ENCODE measurements at places on chromosomes 12 and 14.

GRCh38 chr14:24831677-24832076 is 197.7 kb upstream of the GZMB start:
- no peak for DNase-seq

GRCh38 chr12:9039397-9039977 is 50.1 kb downstream of the KLRG1 start:
- peak; percentile 79 for DNase-seq

- no peak for DNase-seq
These were observed 59.3 kb upstream of the VASH1 start for GRCh38 chr14:76701981-76702380.

DNA sequence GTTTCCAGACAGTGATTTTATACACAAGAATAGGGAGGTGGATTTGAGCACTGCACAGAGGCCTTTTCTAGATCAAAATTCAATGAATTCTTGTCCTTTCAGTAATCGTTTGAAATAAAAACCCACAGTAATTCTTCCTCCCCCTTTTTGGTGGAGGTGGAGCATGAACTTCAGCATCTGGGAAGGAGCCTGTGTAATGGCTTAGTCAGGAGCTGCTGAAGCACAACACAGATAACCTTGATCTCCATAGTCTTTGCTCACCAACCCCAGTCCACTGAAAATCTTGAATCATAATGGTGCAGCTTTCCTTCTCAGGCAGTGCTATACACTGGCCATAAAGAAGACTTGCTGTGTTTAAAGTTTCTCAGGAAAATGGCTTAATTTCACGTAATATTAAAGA is 6.4 kb upstream of the TBPL2 start:
- DNase-seq, result no peak

- no peak for DNase-seq
These were observed 38.7 kb downstream of the STX2 start for GRCh38 chr12:130800312-130800711.

DNA sequence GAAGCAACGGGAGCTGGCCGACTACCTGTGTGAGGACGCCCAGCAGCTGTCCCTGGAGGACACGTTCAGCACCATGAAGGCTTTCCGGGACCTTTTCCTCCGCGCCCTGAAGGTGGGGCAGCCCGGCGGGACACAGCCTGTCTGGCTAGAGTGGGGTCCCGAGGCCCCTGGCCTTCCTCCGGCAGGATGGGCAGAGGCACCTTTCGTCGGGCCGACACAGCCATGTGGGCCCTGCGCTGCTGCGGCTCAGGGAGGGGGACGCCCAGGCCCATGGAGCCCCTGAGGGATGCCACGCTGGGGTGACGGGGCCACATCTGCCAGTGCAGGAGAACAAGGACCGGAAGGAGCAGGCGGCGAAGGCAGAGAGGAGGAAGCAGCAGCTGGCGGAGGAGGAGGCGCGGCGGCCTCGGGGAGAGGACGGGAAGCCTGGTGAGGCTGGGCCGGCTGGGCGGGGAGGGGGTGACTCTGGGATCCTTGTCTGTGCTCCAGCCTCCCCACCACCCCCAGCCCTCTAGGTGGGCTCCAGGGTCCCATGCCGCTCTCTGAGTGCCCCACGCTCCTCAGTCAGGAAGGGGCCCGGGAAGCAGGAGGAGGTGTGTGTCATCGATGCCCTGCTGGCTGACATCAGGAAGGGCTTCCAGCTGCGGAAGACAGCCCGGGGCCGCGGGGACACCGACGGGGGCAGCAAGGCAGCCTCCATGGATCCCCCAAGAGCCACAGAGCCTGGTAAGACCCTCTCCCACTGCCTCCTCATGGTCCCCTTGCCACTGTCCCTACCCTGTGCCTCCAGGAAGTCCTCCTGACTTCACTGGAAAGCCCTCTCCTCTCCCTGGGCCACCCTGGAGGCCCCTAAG is 10.9 kb upstream of the ADSS1 start:
- DNase-seq, result no peak

DNA sequence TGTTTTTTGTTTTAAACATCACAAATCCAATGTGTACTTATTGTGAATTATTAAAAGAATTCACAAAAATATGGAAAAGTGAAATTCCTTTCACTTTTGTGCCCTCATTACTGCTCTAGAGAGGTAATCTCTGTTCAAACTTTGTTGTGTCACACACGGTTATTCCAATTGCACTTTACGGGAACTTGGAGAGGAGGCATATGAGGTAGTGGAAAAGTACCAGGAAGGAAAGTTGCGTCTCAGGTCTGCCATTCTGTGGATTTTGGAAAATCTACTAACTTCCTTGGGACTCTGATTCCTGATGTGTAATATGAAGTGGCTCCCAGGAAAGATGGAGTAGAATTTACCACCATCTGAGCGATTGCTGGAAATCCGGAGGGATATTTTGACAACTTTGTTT is 90.9 kb upstream of the DCN start:
- no peak for DNase-seq

- no peak for DNase-seq
These were observed 28.6 kb downstream of the SLC35F4 start for GRCh38 chr14:57837267-57837666.

GRCh38 chr14:95300002-95300696 is 19.6 kb downstream of the CLMN start:
- no peak for DNase-seq

- DNase-seq, result no peak
These were observed 11.7 kb upstream of the SLC17A8 start for GRCh38 chr12:100345020-100345767.

GRCh38 chr12:7892186-7892980 is 19.7 kb upstream of the SLC2A14 start:
- DNase-seq, result no peak

DNA sequence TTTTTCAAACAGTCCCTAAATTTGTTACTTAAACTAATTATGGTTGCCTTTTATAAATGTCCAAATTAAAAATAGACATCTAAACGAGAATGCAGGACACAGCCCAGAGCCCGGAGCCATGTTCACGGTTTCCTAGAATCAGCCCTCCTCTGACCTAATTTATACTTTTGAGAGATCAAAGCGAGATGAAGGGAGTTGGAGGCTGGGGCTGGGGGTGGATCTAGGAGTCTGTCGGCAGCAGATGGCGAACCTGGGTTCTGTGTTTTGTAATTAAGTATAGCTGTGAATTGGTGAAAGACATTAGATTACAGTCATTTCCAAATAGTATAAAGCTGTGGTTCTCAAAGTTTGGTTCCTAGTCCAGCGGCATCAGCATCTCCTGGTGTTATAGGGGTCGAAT is 210.1 kb downstream of the SLC41A2 start:
- DNase-seq, result no peak

DNA sequence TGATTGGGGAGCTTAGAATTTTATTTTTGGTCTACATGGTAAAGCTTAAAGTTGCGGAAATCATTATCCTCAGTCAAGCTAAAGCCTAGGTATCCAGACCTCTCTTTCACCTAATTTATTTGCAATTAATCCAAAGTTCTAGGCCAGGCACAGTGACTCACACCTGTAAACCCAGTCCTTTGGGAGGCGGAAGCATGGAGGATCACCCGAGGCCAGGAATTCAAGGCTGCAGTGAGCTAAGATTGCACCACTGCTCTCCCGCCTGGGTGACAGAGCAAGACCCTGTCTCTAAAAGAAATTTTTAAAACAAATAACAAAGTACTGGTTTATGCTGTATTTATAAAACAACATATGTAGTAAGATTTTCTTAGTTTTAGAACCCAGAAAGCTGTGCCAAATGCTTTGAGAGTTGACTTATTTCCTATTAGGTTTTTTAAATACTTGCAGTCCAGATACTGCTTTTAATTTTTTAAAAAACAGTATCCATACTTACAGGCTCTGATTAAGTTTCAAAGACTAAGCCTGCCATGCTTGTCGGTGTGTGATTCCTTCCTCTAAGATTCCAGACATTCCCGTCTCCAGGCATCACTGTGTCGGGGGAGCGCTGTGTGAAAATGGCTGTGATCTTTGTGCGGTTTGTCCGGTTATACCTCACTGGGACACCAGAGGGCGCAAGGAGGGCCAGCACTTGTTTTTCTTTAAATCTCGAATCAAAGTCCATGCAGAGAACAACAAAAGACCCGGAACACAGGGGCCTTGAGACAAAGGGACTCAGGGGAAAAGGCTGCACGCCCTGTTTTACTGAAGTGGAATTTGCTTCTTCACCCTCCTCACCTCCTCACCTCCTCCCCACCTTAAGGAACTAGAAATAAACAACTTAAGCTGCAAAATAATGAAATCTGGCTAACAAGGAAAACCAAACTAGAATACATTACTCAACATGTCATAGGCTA is 24.6 kb upstream of the TMPO start:
- peak; percentile 86 for DNase-seq

- DNase-seq, result peak; percentile 50
These were observed 9.3 kb downstream of the CCDC196 start for GRCh38 chr14:66495218-66496098.

DNA sequence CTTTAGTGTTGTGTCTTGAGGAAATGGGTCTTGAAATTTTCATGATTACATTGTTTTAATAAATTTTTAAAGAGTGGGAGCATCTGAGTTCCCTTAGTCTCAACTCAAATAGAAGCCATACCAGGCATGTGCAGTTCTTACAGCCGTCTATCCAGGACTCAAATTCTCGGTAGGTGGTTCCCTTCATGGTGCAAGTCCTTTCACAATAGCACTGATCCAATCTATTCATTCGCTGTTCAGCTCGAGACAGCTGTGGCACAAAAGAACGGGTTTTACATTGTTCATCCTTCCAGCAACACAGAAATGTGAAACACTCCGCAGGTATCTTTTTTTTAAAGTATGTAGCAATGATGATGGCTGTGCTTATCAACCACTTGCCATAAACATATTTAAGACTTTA is 100.2 kb downstream of the NELL2 start:
- no peak for DNase-seq

DNA sequence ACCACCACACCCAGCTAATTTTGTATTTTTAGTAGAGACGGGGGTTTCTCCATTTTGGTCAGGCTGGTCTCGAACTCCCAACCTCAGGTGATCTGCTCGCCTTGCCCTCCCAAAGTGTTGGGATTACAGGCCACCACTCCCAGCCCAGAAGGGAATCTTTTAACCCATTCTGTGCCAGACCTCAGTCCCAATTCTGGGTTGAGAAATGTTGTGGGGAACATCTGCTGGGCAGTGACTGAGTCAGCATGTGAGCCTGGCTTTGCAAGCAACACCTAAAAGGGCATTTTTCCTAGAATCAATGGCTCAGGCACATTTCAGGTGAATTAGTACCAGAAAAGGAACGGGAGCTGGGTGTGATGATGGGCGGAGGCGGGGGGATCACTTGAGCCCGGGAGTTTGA is 7.6 kb upstream of the SPATS2 start:
- DNase-seq, result no peak

- DNase-seq, result peak; percentile 73
These were observed 32.6 kb upstream of the HIF1A start for GRCh38 chr14:61662437-61663311.

- DNase-seq, result no peak
These were observed 51.0 kb downstream of the VWF start for GRCh38 chr12:6073426-6073825.

GRCh38 chr12:104358353-104359003 is 54.9 kb downstream of the EID3 start:
- DNase-seq, result peak; percentile 77

DNA sequence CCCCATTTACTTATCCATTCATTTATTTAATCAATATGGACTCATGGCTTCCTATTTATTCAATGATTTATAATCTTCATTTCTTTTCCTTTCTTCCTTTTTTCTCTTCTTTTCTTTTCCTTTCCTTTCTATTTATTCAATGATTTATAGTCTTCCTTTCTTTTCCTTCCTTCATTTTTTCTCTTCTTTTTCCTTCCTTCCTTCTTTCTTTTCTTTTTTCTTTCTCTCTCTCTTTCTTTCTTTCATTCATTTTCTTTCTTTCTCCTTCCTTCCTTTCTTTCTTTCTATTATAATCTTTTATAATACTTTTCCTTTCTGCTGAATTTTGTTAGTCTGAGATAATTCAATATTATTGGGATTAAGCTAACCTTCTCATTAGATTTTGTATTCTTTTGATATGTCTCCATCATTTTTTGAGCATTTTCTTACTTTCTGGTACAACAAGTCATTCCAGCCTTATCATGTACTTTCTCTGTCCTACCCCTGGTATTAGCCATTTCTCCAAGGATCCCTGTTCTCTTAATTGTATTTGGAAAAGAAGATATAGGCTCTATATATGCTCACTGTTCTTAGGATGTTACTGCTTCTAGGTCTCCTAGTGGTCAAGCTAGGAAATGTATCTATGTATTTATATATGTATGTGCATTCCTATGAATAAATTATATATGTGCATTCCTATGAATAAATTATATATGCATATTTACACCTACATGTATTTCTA is 12.1 kb downstream of the LACRT start:
- DNase-seq, result no peak

DNA sequence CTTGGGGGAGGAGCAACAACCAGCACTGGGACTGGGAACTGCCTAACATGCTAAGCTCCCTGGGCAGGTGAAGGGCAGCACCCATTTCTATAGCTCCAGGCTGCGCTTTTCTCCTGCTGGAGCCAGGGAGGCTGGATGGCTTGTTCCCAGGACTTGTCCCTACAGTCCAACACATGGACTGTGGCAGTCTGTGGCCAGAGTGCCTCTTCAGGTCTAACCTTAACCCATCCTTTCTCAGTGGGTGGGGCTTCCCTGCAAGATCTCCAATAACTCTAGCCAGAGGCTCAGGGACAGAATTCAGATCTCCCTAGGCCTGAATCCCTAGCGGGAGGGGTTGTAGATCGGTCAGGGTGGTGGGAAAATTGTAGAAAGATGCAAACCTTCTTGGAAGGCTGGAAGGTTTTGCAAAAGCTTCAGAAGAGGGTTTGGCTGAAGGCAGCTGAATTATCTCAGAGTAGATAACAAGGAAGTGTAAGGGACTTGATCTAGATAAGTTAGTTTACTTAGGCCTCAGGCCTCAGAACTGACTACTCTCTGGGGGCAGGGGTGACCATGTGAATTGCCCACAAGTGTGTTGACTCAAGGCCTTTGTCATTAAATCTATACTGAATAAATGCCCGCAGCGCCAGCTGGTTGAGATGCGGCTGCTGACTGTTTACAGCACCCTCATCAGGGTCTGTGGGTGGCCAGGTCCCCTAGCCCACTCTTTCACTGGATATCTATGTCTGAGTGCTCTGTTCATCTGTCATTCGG is 60.7 kb downstream of the SSPN start:
- DNase-seq, result no peak

GRCh38 chr12:10098791-10099190 is at the start of gene CLEC1A:
CLEC1A (minus strand) TSS chr12:10098985; CDS start chr12:10098922, 63 bp downstream.
- DNase-seq, result no peak

DNA sequence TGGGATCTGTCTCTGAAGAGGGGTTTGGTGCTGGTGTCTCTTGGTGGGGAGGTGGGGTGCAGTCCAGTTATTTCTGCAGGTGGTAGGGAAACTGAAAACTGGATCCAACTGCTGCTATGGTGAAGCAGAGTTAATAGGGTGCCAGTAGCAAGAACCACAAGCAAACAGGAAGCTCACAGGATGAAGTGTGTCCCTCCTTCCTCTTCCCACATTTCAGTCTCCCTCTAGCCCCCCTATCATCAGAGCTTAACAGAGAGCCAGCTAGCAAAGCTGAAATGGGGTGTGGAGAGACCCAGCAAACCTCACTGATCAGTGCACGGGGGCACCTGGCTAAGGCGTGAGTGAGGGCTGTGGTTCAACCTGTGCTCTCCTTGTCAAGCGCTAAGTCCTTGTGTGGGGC is 69.1 kb upstream of the C12orf71 start:
- DNase-seq, result no peak

Measured in CD4-positive, alpha-beta T cell treated with Interleukin-1 beta for 1 hour (primary cell).